Right renal cortex interstitium (tissue), 3 donors: ENCODE measurements at places on chromosomes 4 and X. TPM values are rescaled to one million over a fixed set of nuclear protein-coding genes. Genes with fewer than 3 reads are reported as not detected.

PARM1 gene
- 52.7 TPM for polyA plus RNA-seq

TEX13D gene
- polyA plus RNA-seq, result not detected

POU4F2 gene
- not detected for polyA plus RNA-seq

IL2 gene
- polyA plus RNA-seq, result not detected

SLC34A2 gene
- 30.7 TPM for polyA plus RNA-seq

XKRX gene
- polyA plus RNA-seq, result 0.23 TPM

AFM gene
- polyA plus RNA-seq, result 12.2 TPM

NHS gene
- 14.0 TPM for polyA plus RNA-seq

ADGRA3 gene
- polyA plus RNA-seq, result 55.7 TPM

HSPA4L gene
- 13.2 TPM for polyA plus RNA-seq
